Upper lobe of right lung (tissue), 1 donor: ENCODE measurements at places on chromosomes 16 and 17.

DNA sequence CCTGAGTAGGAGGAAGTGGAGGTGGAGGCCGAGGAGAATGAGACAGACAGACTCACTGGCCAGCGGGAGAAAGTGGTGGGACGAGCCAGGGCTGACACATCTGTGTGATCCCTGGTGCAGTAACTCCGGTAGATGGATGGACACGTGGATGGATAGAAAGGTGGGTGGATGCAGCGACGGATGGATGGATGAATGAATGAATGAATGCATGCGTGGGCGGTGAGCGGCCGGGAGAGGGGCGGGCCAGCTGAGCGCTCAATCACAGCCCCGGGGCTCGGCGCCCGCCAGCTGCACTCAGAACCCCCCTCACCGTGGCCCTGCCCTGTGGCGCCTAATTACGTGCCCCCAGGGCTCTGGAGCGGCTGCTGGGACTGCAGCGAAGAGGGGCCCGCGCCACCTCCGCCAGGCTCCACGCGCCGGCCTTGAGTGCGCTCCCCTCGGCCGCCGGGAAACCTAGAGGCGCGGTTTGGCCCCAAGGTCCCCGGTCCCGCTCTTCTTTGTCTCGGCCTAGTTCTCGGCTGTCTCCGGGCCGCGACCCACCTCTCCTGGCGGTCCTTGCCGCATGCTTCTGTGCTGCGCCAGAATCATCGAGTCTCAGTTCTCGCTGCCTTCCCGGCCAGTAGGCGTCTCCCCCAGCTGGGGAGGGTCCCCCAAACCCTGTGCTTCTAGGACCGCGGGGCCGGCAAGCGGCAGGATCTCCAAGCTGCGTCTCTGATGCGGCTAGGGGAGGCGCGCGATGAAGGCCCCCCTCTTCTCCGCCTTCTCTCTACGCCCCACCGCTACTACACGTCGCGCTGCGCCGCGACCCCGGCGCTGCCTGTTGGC lies 41.0 kb downstream of the RAI1 start:
- DNase-seq, result no peak

GRCh38 chr17:57881143-57881542 lies 31.3 kb upstream of the MRPS23 start:
- no peak for DNase-seq

DNA sequence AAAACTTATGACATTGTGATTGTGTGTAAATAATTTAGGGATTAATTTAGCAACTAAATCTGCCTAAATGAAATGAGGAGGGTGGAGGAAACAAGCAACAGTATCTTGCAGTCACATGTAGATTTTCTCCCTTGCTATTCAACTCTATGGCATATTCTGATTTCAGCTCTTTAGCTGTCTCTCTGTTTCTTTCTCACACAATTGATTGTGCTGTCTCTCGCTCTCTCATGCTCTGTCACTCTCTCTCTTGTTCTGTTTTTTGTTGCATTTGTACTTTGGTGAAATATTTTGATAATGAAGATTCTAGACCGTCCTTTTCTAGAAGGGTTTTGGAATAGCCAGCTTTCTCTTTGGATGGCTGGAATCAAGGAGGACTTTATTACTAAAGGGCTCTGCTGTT lies 70.6 kb downstream of the BCAS3 start:
- DNase-seq, result no peak

GRCh38 chr17:78654325-78654724 lies 77.1 kb upstream of the DNAH17 start:
- DNase-seq, result no peak

- no peak for DNase-seq
Observed at GRCh38 chr16:12236589-12236988, 260.1 kb downstream of the SNX29 start.

GRCh38 chr17:77553459-77554066 lies 404.9 kb upstream of the TNRC6C start:
- no peak for DNase-seq
